Retina (tissue), 1 donor: ENCODE measurements at places on chromosomes 12 and 14.
A peak's percentile ranks its signal among the peaks of the same experiment; 100 is the strongest.

GRCh38 chr12:120353556-120354317 is 15.2 kb downstream of the MSI1 start:
- DNase-seq = no peak

GRCh38 chr14:99077076-99077843 is 194.7 kb downstream of the BCL11B start:
- DNase-seq = no peak

GRCh38 chr14:67539116-67539515 is 6.0 kb downstream of the PLEKHH1 start:
- DNase-seq = peak; percentile 71

DNA sequence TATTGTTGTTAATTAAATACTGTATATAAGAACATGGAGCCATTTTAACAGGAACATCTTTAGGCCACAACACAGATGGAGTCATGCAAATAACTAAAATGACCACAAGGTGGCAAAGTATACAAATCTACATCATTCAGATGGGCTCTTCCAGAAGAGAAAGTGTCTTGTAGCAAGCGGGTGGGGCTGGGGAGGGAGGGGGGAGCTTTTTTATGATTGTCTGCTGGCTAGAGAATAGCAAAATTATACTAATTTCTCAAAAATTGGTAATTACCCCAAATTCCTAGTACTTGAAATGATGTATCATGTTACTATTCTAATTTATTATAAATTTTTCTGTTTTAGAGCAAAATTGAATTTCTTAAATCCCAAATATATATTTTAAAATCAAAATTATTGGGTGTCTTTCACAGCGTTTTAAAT is 378.7 kb downstream of the PRKD1 start:
- peak; percentile 39 for DNase-seq

GRCh38 chr14:65243766-65244442 is 141.6 kb upstream of the MAX start:
- no peak for DNase-seq

DNA sequence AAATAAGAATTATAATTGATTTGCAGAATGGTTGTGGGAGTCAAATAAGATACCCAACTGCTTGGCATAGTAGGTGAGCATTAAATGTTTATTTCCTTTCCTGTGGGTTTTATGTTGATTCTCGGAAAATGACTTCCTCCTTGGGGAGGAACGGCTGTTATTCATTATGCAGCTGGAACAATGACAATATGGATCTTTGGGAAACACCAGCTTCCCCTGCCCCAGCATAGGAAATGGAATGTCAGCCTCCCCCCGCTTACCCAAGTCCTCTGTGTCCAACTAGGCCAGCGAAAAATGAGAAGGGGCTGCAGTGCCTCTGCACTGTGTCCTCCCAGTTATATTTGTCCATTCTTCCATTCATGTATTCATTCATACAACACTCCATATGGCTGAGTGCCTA is 11.7 kb upstream of the CCDC177 start:
- no peak for DNase-seq

- no peak for DNase-seq
These were observed 22.0 kb downstream of the CHGA start for GRCh38 chr14:92944976-92945375.

GRCh38 chr14:76375947-76376404 is at the start of gene ESRRB:
TSS of gene ESRRB (plus strand) at chr14:76376137. CDS start at chr14:76376402, 265 bp downstream.
- peak; percentile 82 for DNase-seq

- no peak for DNase-seq
These were observed 14.0 kb upstream of the TRPV4 start for GRCh38 chr12:109847142-109847735.

- DNase-seq = no peak
These were observed 133.1 kb downstream of the TMEM30B start for GRCh38 chr14:61147831-61148549.

DNA sequence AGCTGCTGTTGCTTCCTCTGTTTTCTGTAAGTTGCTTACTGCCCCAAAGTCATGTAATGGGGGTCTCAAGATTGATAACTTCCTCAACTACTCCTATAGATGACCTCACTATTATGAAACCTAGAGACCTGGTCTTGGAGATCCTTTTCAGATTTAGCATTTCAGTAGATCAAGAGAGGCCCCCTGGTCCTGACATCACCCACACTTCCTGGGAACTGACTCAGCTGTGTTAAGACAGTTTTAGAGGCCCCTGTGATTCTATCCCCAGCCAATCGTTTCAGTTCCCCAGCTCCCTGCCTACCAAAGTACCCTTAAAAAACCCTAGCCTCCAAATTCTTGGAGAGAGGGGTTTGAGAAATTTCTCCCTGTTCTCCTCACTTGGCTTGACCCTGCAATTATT is 9.2 kb upstream of the ARG2 start:
- DNase-seq = no peak

- peak; percentile 63 for DNase-seq
These were observed 87.1 kb downstream of the SINHCAF start for GRCh38 chr12:31238764-31239387.
